ENCODE measurements at places on chromosomes 3 and 15. TPM values are rescaled to one million over a fixed set of nuclear protein-coding genes. Genes with fewer than 3 reads are reported as not detected.

The CLEC3B gene
- polyA plus RNA-seq: 22.7 TPM

The GOLGA6L26 gene
- polyA plus RNA-seq: not detected

The FRMD4B gene
- 13.2 TPM for polyA plus RNA-seq

The WDR76 gene
- 0.23 TPM for polyA plus RNA-seq

The LNP1 gene
- 0.08 TPM for polyA plus RNA-seq

The NPAP1 gene
- not detected for polyA plus RNA-seq

The CHRM5 gene
- polyA plus RNA-seq: not detected

GRCh38 chr3:36700537-36701248, 63.7 kb downstream of the DCLK3 start:
- H3K36me3 ChIP-seq: no peaks in the 10 kb centered on the region
- no peaks in the 10 kb centered on the region for H3K27me3 ChIP-seq

- H3K27ac ChIP-seq: no peak overlapping the region
- H3K4me3 ChIP-seq: no peak overlapping the region
- H3K36me3 ChIP-seq: no peaks in the 10 kb centered on the region
- no peaks in the 10 kb centered on the region for H3K27me3 ChIP-seq
- DNase-seq: peak; percentile 37
Measured at GRCh38 chr15:58167095-58167691, 29.0 kb downstream of the AQP9 start.

DNA sequence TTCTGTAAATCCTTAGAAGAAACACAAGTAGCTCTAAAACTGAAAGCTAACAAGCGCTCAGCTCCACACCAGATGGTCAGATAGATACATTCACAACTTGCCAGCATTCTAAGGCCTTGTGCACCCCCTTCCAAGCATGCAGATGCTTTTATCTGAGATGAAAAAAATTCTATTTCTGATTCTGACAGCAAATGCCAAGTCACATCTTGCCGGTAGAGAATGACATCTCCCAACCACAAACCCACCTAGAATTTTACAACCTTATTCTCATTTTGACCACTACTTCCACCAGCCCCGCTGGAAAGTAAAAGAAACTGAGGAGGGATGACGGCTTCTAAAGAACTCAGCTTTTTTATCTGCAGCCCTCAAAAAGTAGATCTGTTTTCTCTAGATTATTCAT, 57.7 kb downstream of the SUMF1 start:
- no peaks in the 10 kb centered on the region for H3K27me3 ChIP-seq
- no peak for DNase-seq
- no peak overlapping the region for H3K4me3 ChIP-seq
- H3K4me1 ChIP-seq: no peaks in the 10 kb centered on the region
- peak overlapping the region; percentile 56 for H3K27ac ChIP-seq

GRCh38 chr3:114760679-114761078, 386.4 kb downstream of the ZBTB20 start:
- H3K4me1 ChIP-seq: peaks cover 9% of the 10 kb centered on the region
- DNase-seq: no peak
- no peaks in the 10 kb centered on the region for H3K36me3 ChIP-seq

DNA sequence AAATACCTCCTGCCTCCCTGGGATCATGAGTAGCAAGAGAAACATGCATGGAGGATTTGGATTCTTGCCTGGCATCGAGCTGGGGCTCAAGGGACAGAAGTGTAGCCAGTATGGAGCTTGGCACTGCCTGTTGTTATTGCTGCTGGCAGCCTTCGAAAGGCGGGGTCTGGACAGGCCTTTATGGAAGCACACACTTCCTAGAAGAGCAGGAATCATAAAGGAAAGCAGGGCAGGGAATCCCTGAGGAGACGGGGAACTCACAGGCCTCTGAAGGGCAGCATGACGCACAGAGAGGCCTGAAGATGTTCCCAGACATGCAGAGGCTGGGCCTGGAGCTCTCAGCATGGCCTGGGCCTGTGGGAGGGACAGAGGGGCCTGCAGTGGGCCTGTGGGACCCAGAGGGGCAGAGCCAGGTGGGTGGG, 18.6 kb upstream of the SLC41A3 start:
- H3K4me1 ChIP-seq: no peaks in the 10 kb centered on the region
- no peak overlapping the region for H3K4me3 ChIP-seq
- no peak overlapping the region for H3K27ac ChIP-seq
- DNase-seq: no peak

- H3K27me3 ChIP-seq: no peaks in the 10 kb centered on the region
- no peak for DNase-seq
- H3K4me1 ChIP-seq: peaks cover 4% of the 10 kb centered on the region
- no peak overlapping the region for H3K4me3 ChIP-seq
- no peaks in the 10 kb centered on the region for H3K36me3 ChIP-seq
- no peak overlapping the region for H3K27ac ChIP-seq
Measured at GRCh38 chr15:43270676-43271306, 4.1 kb upstream of the TGM5 start.

- no peaks in the 10 kb centered on the region for H3K36me3 ChIP-seq
- H3K27ac ChIP-seq: no peak overlapping the region
- H3K27me3 ChIP-seq: no peaks in the 10 kb centered on the region
Measured at GRCh38 chr15:69593981-69594966, 141.7 kb downstream of the RPLP1 start.

- H3K36me3 ChIP-seq: no peaks in the 10 kb centered on the region
- no peak overlapping the region for H3K4me3 ChIP-seq
- no peak overlapping the region for H3K27ac ChIP-seq
- no peaks in the 10 kb centered on the region for H3K4me1 ChIP-seq
Measured at GRCh38 chr15:41594801-41595746, 36.1 kb downstream of the TYRO3 start.

GRCh38 chr3:69204315-69204957, 82.0 kb upstream of the LMOD3 start:
- H3K27ac ChIP-seq: no peak overlapping the region
- DNase-seq: peak; percentile 45
- H3K4me3 ChIP-seq: no peak overlapping the region
- peaks cover 2% of the 10 kb centered on the region for H3K36me3 ChIP-seq
- H3K4me1 ChIP-seq: peaks cover 11% of the 10 kb centered on the region

DNA sequence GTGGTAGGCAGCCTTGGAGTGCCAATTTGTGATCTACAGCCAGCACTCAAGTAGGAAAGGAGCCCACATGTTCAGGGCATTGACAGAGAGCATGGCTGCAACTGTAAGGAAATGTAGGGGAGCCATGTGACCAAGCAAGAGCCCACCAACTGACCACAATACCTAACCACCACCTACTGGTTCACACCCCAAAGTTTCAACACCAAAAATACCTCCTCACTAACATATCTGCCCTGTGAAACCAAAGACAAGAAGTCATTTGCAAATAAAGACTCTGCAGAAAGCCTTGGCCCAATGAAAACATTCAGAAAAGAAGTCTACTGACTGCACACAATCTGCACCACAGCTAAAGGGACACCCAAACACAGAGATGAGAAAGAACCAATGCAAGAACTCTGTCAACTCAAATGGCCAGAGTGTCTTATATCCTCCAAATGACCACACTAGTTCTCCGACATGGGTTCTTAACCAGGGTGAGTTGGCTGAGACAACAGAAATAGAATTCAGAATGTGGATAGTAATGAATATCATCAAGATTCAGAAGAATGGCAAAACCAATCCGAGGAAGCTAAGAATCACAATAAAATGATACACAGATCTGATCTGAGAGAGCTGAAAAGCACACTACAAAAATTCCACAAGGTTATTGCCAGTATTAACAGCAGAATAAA, 40.6 kb downstream of the SLC9C1 start:
- no peak for DNase-seq
- no peaks in the 10 kb centered on the region for H3K27me3 ChIP-seq
- H3K4me1 ChIP-seq: no peaks in the 10 kb centered on the region
- H3K36me3 ChIP-seq: no peaks in the 10 kb centered on the region
- H3K4me3 ChIP-seq: no peak overlapping the region

DNA sequence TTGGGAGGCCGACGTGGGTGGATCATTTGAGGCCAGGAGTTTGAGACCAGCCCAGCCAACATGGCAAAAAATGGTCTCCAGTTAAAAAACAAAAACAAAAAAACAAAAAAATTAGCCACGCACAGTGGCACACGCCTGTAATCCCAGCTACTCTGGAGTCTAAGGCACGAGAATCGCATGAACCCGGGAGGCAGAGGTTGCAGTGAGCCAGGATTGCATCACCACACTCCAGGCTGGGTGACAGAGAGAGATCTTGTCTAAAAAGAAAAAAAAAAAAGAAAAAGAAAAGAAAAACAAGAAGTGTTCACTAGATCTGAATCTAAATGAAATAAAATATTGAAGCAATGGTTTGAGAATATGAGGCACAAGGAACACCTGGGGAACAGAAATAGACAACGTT, 36.7 kb downstream of the SLC9A9 start:
- H3K36me3 ChIP-seq: no peaks in the 10 kb centered on the region
- H3K4me3 ChIP-seq: no peak overlapping the region
- peak; percentile 45 for DNase-seq
- peaks cover 79% of the 10 kb centered on the region for H3K4me1 ChIP-seq

- peaks cover under 1% of the 10 kb centered on the region for H3K4me1 ChIP-seq
- H3K36me3 ChIP-seq: no peaks in the 10 kb centered on the region
- DNase-seq: no peak
- H3K27ac ChIP-seq: no peak overlapping the region
- no peaks in the 10 kb centered on the region for H3K27me3 ChIP-seq
Measured at GRCh38 chr3:186921578-186921977, 8.7 kb upstream of the ST6GAL1 start.

DNA sequence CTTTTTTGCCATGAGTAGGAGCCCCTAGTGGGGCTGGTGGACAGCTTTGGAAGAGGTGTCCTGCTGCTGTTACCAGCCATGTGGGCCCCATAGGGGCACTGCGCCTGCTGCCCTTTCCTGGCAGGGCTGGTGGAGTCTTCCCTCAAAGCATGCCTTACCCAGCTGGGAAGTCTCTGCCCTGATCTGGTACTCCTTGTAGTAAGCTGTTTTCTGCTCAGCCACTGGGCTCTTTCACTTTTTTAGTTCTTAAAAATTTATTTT, 26.2 kb downstream of the HMCES start:
- H3K4me1 ChIP-seq: peaks cover 39% of the 10 kb centered on the region
- no peak overlapping the region for H3K4me3 ChIP-seq
- no peak for DNase-seq
- peaks cover 18% of the 10 kb centered on the region for H3K36me3 ChIP-seq

GRCh38 chr15:71055461-71055860, 59.8 kb upstream of the THSD4 start:
- H3K4me3 ChIP-seq: no peak overlapping the region
- H3K36me3 ChIP-seq: no peaks in the 10 kb centered on the region
- no peak overlapping the region for H3K27ac ChIP-seq
- H3K4me1 ChIP-seq: no peaks in the 10 kb centered on the region
- H3K27me3 ChIP-seq: no peaks in the 10 kb centered on the region

DNA sequence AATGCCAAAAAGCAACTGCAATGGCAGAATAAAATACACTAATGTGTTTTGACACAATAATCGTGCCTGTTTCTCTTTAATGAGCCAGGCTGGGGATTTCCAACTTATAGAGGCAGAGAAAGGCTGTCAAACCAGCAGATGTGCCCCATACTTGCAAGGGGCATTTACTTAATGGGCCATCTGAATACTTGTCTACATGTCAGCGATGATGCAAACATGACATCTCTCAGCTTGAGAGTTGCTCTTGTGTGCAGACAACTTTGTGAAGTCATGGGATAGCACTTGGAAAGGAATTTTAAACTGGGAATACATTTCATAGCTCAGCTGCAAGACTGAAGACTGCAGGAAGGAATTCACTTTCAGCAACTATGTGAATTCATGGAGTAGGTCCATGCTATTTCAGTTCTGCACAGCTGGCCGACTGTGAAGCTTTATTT, 127.4 kb upstream of the ADAMTS9 start:
- no peaks in the 10 kb centered on the region for H3K36me3 ChIP-seq
- H3K27me3 ChIP-seq: no peaks in the 10 kb centered on the region
- DNase-seq: no peak

DNA sequence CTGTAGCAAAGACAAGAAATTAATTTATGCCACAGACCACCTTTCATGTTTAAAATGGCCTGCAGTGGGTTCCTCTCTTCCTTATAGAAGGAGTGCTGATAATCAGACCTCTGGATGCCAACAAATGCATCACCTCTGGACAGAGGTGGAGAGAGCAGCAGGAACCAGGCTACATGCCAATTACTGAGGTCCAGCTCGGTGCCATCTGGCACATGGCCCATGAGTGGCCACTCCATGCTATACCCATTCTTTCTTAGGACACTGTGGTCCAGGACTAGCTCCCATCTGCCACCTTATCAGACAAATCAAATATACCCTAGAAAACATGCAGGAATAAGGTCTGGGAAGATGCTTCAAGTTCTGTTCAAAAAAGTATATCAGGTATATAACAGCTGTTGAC, 60.7 kb downstream of the TBC1D2B start:
- no peak overlapping the region for H3K4me3 ChIP-seq
- H3K27me3 ChIP-seq: no peaks in the 10 kb centered on the region
- peaks cover 12% of the 10 kb centered on the region for H3K4me1 ChIP-seq
- H3K36me3 ChIP-seq: peaks cover 83% of the 10 kb centered on the region
- no peak for DNase-seq

DNA sequence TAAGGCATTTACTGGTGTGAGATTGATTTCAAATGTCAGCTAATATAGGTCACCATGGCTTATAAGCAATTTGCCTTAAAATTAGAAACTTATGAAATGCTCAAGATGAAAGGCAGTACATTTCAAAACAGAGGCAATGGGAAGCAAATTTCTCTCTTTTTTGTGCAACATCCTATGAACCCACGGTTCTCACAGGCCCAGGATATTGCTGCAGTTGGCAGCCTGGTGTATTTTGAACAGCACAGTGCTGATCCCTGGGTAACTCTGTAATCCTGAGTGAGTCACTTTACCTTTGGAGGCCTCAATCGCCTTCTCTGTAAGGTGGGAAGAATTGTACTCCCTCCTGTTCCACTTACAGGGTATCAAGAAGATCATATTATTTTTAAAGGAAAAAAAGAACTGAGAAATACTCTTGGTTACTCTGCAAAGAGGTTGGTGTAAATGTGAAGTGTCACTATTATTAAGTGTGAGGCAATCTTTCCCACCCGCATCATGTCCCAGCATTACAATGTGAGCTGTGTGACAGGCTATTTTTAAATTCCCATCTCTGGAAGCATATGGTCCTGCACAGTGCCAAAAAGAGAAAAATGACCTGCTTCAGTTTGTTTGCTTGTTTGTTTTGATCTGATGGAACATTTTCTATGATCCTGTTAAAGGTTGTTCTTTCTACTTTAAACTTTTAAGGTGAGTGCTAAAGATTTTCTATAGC, 190.1 kb upstream of the LPP start:
- H3K4me1 ChIP-seq: peaks cover 73% of the 10 kb centered on the region
- H3K36me3 ChIP-seq: no peaks in the 10 kb centered on the region
- H3K27me3 ChIP-seq: no peaks in the 10 kb centered on the region
- H3K4me3 ChIP-seq: no peak overlapping the region

GRCh38 chr15:77607894-77608261, 24.8 kb downstream of the LINGO1 start:
- no peaks in the 10 kb centered on the region for H3K36me3 ChIP-seq
- no peak for DNase-seq

- no peaks in the 10 kb centered on the region for H3K27me3 ChIP-seq
- no peak overlapping the region for H3K4me3 ChIP-seq
- H3K27ac ChIP-seq: no peak overlapping the region
Measured at GRCh38 chr3:105527535-105527934, 160.8 kb downstream of the ALCAM start.

DNA sequence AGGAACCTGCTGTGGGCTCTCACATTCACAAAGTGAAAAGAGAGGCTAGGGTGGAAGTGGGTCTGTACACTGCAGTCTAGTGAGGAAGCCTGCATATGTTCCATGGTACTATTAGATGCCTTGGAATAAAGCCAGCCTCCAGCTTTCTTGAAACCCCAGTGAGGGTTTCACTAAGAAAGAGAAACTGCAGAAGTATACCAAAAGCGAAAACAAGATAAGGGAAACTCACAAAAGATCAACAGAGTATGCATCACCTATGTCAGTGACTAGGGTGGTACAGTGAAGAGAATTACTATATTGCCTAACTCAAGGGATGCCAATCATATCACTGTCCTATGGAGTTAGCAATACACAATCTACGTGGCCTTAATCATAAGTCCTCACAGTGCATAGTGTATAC, 212.5 kb upstream of the GADL1 start:
- H3K36me3 ChIP-seq: no peaks in the 10 kb centered on the region
- no peaks in the 10 kb centered on the region for H3K27me3 ChIP-seq
- no peak for DNase-seq
- H3K4me3 ChIP-seq: no peak overlapping the region
